NCI-H510A treated with DMSO at 0.1 percent for 48 hours (cell line): ENCODE measurements at places on chromosomes 1 and 21.
A peak's percentile ranks its signal among the peaks of the same experiment; 100 is the strongest.

DNA sequence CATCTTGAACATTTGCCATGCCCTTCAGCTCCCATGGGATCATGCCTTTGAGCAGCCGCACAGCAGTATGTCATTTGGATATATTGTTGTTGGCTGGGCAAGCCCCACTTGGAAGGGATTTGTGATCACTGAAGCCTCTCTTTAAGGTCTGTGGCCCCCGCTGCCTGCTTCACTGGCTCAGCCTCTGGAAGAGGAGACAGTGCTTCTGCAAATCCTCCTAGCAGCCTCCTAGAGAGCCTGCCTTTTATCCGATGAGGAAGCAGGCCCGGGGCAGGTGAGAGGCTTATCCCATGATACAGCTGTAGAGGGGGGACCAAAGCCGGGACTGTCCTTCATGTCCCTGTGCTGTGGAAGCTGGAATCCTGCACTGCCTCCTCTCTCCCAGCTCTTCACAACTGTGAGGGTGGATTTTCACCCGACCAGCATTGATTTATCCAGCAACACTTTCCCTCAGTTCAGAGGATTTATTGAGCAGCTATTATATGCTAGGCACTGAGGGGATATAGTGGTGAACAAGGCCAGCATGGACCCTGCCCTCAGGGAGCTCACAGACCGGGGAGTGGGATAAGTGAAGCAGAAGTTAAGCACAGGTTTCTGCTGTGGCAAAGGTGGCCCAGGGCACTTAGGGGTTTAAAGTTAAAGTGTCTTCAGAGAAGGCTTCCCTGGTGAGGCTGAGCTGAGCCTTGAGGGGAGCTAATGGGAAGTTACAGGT is 3.9 kb downstream of the TMEM61 start:
- DNase-seq = no peak

DNA sequence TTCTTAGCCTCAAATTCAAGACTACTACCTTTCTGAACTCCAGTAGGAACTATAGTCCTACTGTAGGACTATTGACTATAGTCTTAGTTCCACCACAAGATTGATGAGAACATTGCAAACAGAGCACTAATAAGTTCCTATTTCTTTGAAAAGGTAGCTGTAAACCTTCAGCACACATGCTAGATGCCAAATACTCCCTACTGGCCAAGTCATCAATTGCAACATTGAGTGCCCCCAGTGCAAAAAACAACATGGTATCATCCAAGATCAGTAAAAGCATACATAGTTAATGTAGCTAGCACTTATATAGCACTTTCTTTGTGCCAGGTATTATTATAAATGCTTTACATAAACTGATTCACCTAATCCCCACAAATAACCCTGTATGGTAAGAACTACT is 99.8 kb downstream of the MRPL39 start:
- no peak for DNase-seq

DNA sequence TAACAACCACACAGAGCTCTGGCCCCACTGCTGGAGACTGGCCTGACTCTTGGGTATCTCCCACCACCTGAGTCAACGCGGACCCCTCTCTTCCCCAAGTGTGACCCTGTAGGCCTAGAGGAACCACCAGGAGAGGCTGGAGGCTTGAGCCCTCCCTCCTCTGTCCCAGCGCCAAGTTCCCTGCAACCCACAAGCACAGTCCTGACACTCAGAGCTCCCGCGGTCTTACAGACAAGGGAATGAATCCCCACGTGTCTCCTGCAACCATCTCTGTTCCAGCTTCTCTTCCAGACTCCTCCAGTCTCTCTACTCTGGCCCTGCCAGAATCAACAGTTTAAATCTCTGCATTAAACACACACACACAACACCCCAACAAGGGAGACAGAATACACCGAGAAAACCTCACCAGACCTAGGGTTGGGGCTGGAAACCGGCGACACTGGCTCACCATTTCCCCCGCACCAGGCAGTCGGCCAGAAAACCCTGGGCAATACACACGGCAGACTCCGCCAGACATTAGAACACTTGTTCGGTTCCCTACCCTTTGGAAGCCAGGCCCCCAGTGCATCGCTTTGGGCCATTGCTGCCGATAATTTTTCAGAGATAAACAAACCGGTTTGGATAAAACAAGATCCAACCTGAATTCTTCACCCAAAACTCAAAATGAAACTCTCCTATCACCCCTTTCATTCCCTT is 21.7 kb downstream of the CASZ1 start:
- no peak for DNase-seq

DNA sequence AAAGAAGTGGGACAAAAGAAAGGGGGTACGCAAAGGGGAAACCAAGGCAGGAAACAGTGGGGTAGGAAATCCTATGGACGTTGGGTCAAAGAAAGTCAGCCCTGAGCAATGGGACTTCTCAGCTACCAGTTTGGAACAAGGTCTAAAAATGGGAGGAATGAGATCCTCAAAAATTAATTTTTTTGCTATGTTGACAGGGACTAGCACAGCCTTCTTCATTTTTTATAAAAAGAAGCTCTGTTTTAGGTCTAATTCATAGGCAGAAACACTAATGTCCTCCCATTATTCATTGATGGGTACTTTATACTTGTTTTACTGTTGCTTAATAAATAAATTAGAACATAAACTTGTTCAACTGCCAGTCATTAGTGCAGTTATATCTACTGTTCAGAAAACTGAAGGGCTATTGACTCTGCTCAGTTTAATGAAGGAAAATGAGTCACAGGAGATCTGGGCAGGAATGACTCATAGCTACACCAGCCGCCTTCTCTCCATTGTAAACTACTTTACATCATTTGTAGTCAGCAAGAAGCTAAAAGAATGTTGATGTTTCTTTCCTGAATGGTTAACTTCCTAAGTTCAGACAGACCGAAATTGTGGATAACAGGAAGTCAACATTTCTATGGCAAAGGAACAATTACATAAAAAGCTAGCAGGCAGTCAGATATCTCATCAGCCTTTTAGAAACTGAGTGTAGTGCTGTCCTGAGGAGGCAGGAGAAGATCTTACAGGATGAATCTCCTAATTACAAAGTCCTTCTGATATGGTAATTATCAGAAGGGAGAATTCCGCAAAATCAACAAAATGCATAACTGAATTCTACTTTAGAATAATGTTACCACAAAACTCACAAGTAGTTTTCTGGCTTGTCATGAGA is 356.4 kb upstream of the PKN2 start:
- peak; percentile 39 for DNase-seq

DNA sequence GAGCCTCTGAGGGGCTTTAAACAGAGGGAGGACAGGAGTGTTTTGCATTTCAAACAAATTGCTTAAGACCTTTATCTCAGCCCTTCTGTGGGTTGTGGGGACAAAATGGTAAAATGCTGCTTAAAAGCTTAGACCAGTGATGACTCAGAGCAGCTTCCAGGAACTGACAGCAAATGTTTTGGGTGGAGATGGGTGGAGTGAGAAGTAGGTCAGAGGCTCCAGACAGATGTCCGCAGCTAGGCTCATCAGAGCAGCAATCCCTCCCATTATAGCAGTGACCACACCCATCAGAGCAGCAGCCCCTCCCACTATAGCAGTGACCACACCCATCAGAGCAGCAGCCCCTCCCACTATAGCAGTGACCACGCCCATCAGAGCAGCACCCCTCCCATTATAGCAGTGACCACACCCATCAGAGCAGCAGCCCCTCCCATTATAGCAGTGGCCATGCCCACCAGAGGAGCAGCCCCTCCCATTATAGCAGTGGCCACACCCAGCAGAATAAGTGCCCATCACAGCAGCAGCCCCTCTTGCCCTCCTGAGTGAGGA is 532.2 kb downstream of the MATN1 start:
- DNase-seq = no peak

DNA sequence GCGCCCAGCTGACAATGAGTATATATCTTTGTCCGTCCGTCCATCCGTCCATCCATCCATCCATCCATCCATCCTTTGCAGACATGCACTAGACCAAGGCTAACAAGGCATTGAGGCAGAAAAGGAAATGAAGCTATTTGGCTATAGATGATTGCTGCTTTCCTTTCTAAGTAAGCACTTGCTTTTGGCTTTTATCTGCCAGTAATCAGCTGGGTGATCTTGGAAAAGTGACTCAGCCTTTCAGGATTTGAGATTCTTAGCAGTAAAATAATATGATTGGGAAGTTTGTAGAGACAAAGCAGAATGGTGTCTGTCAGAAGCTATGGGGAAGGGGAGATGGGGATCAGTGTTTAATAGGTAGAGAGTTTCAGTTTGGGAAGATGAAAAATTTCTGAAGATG is 22.7 kb downstream of the ZFYVE9 start:
- no peak for DNase-seq

- no peak for DNase-seq
These were observed 65.8 kb upstream of the IGSF21 start for GRCh38 chr1:18041685-18042355.

DNA sequence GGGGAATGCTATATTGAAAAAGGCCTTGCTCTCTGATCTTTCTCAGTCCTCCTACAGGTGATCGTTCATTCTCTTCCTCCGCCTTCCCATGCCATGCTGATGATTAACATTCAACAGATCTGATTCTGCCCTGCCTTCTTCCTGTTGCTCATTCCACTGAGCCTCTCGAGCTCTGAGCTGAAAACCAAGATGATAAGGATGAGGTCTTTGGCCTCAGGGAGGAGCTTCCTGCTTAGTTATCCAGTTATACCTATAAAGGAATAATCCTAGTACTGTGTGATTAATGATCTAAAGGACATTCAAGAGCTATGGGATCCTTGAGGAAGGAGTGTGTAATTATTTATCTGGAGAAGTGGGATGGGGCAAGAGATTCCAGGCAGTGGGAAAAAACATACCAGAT is 25.2 kb upstream of the MAP3K7CL start:
- DNase-seq = peak; percentile 20

- DNase-seq = no peak
These were observed 69.3 kb downstream of the SLC25A24 start for GRCh38 chr1:108130794-108131193.

- peak; percentile 68 for DNase-seq
These were observed 3.2 kb downstream of the LRRC42 start for GRCh38 chr1:53949023-53949990.

DNA sequence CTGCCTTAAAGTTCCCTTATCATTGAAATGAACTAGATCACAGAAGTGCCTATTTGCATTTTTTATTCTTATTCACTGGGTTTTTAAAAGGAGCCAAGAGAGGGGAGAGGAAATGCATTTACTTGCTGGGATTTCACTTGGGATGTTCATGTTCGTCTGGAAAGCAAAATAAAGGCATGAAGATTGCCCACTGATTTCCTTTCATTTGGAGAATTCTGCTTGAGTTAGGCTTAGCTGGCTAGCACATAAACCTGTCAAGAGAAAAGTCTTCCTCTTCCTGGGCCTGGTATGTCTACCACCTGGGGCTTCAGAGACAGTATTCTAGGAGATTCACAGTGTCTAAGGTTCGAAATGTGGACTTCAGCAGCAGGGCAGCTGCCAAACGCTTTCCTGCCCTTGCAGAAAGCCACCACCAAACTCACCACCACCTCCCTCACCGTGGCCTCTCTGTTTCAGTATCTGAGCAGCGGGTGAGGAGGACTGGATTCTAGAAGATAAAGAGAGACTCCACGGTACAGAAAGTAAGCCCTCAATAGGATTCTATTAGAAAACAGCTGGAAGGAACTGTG is 44.5 kb downstream of the HIVEP3 start:
- no peak for DNase-seq

DNA sequence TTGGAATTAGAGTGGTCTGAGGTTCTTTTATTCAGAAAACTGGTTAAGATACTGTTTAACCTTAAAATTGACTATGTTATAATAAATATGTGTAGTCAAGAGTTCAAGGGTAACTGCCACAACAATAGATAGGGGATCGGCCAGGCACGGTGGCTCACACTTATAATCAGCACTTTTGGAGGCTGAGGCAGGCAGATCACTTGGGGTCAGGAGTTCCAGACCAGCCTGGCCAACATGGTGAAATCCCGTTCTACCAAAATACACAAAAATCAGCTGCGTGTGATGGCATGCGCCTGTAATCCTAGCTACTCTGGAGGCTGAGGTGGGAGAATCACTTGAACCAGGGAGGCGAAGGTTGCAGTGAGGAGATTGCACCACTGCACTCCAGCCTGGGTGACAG is 39.5 kb downstream of the PDC start:
- no peak for DNase-seq

GRCh38 chr1:59384443-59384842 is 87.5 kb downstream of the FGGY start:
- no peak for DNase-seq

- no peak for DNase-seq
These were observed 671.7 kb upstream of the PTBP2 start for GRCh38 chr1:96049759-96050409.

- DNase-seq = no peak
These were observed 128.0 kb downstream of the CDC42BPA start for GRCh38 chr1:227190321-227190720.

- no peak for DNase-seq
These were observed at the start of gene S100B for GRCh38 chr21:46604975-46605766. Gene S100B, minus strand, starts transcription at chr21:46605082. Its CDS starts 2,667 bp downstream, at chr21:46602415.

- DNase-seq = no peak
These were observed 3.5 kb downstream of the KRTAP10-9 start for GRCh38 chr21:44630440-44630839.

DNA sequence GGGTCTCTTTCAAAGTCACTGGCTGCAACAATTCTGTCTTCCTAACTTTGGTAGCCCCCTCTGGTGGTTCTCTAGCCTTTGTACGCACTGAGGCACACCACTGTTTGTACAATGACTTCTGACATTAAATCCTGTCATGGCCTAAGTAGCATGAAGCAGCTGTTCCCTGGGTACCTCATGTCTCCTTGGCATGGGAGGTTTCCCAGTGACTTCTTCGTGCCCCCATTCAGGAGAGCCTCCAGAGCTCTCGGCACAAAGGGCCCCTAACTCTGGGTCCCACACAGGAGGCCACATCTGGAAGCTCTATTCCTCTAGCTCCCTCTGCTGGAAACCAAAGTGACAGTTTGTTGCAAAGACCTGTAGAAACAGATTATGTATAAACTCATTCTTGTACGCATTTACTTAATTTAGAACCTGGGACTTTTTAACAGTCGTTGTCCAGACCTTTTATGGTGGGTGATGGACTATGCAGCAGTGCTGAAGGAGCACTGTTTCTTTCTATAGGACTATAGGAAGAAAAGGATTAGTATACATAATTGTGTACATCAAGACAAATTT is 13.4 kb downstream of the SWT1 start:
- peak; percentile 51 for DNase-seq

DNA sequence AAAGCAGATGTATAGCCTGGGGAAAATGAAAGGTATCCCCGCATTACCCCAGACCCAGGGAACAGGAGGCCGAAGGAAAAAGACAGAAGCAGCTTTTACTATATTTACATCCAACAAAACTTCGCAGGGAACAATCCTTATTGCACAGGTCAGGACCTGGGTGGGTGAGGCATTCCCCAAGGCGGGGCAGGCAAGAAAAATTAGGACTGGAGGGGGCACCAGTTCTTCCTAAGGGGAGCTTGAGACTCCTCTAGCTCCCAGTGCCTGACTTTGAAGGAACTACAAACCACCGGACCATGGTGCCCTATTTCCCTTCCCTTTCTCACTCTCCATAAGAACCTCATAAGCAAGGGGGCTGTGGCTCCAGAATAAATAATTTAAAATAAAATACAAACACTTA is 6.7 kb upstream of the GATAD2B start:
- no peak for DNase-seq

GRCh38 chr1:27563341-27563590 is 40.7 kb downstream of the AHDC1 start:
- DNase-seq = no peak
